ENCODE measurements at places on chromosomes 16 and 17.

- DNase-seq = no peak
Measured at GRCh38 chr17:28717578-28718332, at the start of gene RAB34. TSS of gene RAB34 (minus strand) at chr17:28717868. CDS start at chr17:28717266, 602 bp downstream.

DNA sequence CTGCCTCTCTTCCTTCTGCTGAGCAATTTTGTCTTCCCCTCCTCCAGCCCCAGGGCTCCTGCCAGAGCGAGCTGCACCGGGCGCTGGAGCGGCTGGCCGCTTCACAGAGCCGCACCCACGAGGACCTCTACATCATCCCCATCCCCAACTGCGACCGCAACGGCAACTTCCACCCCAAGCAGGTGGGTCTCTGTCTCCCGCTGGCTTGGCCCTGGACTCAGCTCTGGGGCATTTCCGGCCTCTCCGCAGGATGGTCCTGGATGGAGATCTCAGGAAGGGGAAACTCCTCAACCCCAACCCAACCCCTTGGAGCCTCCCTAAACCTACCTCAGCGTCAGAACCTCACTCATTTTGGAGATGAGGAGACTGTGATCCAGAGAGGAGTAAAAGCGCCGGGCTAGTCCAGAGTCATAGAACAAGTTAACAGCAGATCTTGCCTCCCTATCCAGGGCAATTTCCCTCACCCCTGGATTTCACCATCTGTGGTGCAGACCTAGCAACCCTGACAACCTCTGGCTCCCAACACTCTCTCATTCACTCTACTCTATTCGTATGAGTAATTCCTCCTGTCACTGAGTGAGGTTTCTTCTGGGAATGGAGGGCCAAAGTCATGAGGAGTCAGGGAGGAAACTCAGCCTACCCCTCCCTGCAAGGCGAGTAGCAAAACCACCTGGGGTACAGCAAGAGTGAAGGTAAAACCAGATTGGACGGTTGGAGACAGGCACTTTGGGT lies 10.8 kb downstream of the IGFBP4 start:
- no peak for DNase-seq

DNA sequence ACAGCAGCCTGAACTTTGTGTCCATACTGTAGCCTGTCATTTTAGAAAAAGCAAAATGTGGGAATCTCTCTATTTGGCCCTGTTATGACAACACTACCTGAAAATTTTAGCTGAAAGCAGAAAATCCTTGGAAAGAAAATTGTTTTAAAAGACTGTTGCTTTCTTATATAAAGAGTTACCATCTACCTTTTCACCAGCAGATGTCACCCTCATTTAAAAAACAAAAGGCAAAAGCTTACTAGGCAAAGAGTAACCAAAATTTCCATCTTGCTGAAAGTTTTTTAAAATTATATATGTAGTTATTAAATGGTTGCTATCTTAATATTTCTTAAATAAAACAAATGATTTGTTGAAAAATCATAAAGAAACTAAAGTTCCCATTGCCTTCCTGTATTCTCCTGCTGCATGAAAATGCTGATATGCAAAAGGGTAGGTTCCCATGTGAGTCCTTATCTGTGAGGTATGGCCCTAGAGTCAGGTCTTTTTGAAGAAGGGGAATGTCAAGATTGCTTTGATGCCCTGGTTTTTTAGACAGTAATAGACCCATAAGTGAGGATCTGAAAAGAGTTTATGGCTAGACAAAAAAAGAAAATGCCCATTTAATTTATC lies 61.0 kb downstream of the TNRC6C start:
- no peak for DNase-seq

GRCh38 chr17:55760643-55761355 lies 9.9 kb downstream of the PCTP start:
- no peak for DNase-seq

- no peak for DNase-seq
Measured at GRCh38 chr17:38861399-38861843, 7.9 kb upstream of the RPL23 start.

- DNase-seq = no peak
Measured at GRCh38 chr17:73371836-73372235, 60.0 kb upstream of the CDC42EP4 start.

DNA sequence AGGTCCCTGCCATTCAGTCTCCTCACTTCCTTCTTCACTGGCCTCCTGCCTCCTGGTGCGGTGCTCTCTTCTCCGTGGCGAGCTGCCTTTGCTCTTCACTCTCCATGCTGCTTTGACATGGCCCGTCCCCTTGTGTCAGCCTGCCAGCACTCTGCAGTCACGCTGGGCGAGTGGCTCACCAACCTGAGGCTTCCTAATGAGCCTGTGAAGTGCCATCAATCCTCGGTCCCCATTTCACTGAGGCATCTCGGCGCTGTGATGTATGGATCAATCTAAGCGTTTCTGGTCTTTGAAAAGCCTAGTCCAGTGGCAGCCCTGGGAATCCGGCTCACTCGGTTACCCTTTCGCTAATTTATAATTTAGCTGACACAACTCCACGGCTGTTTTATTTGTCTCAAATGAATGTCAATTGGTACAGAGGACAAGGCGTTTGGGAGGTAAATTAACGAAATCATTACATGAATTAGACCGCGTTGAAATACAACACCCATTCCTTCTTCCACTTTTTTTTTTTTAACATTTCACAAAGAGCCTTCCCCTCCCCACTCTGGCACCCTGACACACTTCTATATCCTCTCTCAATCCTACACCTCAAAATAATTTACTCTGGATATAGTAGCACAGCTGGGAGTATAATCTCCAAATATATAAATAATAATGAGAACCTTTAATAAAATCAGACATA lies 610.7 kb downstream of the TMEM114 start:
- no peak for DNase-seq

GRCh38 chr16:56409195-56409594 lies 16.1 kb downstream of the AMFR start:
- DNase-seq = no peak

DNA sequence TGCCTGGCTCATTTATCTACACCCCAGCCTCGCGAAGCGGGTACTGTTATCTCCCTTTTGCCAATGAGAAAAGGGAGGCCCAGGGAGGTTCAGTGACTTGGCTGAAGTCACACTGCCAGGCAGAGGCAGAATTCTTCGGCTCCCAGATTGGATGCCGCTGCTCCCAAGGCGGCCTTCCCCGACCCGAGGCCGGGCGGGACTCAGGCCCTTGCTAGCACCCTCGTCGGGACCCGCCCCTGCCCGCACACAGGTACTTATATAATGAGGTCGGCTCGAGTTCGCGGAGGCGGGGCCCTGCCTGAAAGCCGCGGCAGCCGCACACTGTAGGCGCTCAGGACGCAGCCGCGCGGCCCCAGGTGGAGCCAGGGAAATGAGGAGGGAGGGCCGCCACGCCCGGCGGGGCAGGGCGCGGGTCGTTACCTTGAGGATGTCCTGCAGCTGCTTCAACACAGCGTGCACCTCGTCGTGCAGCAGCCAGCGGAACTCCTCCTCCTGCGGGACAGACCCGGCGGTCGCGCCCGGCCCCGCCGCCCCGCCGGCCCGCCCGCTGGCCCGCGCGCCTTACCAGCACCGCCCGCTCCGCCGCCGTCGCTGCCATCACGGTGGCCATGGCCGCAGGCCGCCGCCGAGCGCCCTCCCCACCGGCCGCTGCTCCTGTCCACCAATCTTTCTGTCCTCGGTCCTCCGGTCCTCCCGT lies at the start of gene ROGDI:
Gene ROGDI (minus strand): TSS at position 672 of the 697 bp plus-strand sequence. CDS start 62 bp downstream, at position 610.
- DNase-seq = peak; percentile 82

DNA sequence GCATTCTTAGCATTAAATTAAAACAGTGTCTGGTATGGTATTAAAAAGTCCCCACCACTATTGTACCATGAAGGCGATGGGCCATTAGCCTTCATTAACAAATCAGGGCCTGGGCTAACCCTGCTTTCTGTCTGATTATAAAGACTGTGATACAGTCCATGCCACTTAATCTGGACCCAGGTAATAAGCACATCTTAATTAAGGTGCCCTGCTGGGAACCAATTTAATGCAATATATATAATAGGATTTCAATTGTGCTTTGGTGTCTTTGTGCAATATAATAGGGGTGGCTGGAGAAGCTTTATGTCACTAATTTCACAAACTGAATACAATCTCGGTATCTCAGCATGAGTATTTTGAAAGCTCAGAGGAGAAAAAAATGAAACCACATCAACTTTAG lies 64.4 kb upstream of the CDH8 start:
- no peak for DNase-seq

DNA sequence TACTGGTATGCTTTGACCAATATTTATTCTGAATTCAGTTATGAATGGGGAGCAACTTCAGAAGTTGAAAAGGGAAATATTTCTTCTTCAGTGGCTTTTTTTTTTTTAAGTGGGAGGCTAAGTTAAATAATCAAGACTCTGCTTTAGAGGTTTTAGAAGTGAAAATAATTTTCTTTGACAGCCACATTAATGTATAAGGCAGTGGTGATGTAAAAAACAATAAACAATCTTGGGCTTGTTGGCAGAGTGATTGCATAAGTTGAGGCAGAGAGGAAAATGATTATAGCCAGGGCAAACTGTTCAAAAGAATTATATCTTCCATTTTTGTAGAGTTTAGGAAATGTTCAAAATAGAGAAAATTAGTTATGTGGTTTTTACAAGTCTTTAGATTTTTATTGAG lies 5.4 kb upstream of the KRT12 start:
- no peak for DNase-seq

- no peak for DNase-seq
Measured at GRCh38 chr16:27751676-27752075, 201.7 kb downstream of the KATNIP start.

GRCh38 chr17:78475211-78475610 lies 96.8 kb downstream of the PGS1 start:
- no peak for DNase-seq

- DNase-seq = no peak
Measured at GRCh38 chr17:42586514-42587230, 9.1 kb upstream of the PSMC3IP start.

DNA sequence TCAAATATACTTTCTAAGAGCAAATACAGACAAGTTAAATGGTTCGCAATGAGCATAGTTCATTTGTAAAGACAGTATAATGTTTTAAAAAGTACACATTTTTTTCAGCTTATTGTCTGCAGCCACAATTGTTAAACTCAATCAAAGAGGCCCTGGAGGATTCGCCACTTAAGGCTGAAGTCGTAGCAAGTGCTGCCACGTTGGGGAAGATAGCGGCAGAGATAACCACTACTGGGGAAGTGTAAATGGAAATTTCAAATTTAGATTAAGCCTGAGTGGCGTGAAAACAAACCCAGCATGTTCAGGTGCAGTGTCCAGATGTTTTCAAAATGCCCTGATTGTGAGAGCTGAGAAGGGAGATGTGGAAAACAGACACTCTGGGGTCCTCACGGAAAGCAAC lies 8.4 kb downstream of the PMP22 start:
- no peak for DNase-seq

DNA sequence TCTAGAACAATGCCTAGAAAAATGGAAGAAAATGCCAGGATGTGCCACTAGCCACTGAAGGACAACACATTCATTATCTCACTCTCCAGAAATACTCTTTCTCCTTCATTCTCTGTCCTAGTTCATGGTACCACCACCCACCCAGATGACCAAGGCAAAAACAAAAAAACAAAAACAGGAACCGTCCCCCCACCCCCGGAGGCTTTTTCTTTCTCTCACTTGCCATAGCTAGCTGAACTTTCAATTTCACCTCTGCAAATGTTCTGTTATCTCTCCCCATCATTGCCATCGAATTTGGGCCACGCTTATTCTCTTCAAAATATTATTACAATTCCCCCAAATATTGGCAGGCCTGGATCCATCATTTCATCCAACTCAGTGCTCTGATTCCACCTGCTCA lies 49.0 kb downstream of the SOX9 start:
- DNase-seq = no peak

DNA sequence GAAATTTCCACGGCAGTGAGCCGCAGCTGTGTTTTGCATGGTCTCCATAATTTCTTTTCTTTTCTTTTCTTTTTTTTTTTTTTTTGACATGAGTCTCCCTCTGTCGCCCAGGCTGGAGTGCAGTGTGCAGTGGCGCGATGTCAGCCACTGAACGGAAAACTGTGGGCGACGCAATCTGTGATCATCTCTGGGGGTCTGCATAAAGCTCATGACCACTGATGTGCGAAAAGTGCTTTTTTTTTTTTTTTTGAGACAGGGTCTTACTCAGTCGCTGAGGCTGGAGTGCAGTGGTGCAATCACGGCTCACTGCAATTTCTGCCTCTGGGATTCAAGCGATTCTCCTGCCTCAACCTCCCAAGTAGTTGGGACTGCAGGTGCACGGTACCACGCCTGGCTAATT lies 117.6 kb downstream of the ABCC6 start:
- no peak for DNase-seq

- no peak for DNase-seq
Measured at GRCh38 chr16:17467923-17468540, 2.7 kb downstream of the XYLT1 start.

DNA sequence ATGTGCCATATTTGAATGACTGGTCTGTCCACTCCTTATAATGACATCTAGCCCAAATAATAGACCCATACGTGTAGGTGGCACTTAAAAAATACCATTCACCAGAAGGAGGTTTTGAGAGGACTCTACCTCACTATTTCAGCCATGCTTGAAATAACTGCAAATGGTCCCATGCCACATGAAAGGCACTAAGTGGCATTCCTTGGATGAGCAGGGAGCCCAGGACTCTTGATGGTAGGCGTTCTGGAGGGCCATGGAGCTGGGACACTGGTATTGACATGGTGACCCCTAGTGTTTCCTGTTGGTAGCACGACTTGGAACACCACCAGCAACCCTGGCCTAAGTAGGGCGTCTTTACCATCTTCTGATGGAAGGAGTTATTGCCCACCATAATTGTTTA lies 148.7 kb upstream of the ZFHX3 start:
- DNase-seq = no peak

GRCh38 chr17:79850571-79851460 lies 11.6 kb upstream of the CBX4 start:
- no peak for DNase-seq

DNA sequence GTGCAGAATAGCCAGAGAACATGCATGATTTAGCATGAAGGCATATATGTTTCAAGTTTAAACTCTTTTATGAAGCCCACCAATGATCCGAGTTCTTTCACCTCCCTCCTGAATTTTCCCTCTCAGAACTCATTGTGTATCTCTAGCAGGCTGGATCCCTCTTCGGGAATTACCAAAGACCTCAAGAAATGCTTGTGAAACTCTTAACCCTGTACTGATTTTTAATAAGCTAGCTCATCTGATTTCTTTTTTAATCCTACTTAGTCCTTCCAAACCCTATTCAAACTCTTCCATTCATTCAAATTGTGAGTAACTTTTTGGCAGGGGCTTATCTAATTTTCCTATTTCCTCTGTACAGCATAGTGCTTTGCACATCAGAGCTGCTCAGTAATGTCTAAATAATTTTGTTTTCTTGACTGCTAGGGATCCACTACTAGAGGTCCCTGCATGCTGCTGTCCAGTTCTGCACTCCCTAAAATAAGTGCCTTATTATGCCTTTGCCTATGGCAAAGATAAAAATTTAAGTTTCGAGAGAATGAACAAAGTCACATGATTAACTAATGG lies 723.8 kb downstream of the CDH11 start:
- DNase-seq = no peak
